ENCODE measurements at places on chromosomes 6 and 20. TPM values are rescaled to one million over a fixed set of nuclear protein-coding genes. Genes with fewer than 3 reads are reported as not detected.

Gene SOBP
- polyA plus RNA-seq = 0.53 TPM

Gene SLC32A1
- polyA plus RNA-seq = not detected

Gene RMND1
- polyA plus RNA-seq = 12.5 TPM

Gene PACRG
- not detected for polyA plus RNA-seq

Gene PI3
- 0.39 TPM for polyA plus RNA-seq

Gene BMP2
- polyA plus RNA-seq = 0.19 TPM

Gene RRAGD
- 0.58 TPM for polyA plus RNA-seq

Gene DYNLT2
- 1.1 TPM for polyA plus RNA-seq

Gene DNAH8
- not detected for polyA plus RNA-seq

Gene MYO6
- 10.8 TPM for polyA plus RNA-seq

Gene OR2J3
- not detected for polyA plus RNA-seq

Gene LIN28B
- 3.0 TPM for polyA plus RNA-seq

Gene MLN
- polyA plus RNA-seq = not detected

Gene ABRACL
- polyA plus RNA-seq = 63.3 TPM

Gene CASS4
- polyA plus RNA-seq = 0.03 TPM

Gene AURKA
- 107 TPM for polyA plus RNA-seq

Gene AGER
- 1.4 TPM for polyA plus RNA-seq

Gene ANGPT4
- 0.03 TPM for polyA plus RNA-seq

Gene DDX43
- polyA plus RNA-seq = not detected

Gene EFCAB8
- polyA plus RNA-seq = not detected

Gene PTCHD4
- 0.15 TPM for polyA plus RNA-seq

Gene BPIFA1
- not detected for polyA plus RNA-seq

Gene MRAP2
- 0.75 TPM for polyA plus RNA-seq

Gene HFE
- 15.5 TPM for polyA plus RNA-seq

Gene TNNC2
- 0.22 TPM for polyA plus RNA-seq

Gene POFUT1
- polyA plus RNA-seq = 29.2 TPM

Gene GATA5
- 0.45 TPM for polyA plus RNA-seq

Gene ISM1
- 0.39 TPM for polyA plus RNA-seq

Gene TTK
- 18.8 TPM for polyA plus RNA-seq

Gene TMEM14A
- 52.7 TPM for polyA plus RNA-seq

Gene SLC17A3
- polyA plus RNA-seq = 5.3 TPM

Gene RAB32
- polyA plus RNA-seq = 30.1 TPM
